ENCODE measurements at places on chromosomes 3 and 15.

DNA sequence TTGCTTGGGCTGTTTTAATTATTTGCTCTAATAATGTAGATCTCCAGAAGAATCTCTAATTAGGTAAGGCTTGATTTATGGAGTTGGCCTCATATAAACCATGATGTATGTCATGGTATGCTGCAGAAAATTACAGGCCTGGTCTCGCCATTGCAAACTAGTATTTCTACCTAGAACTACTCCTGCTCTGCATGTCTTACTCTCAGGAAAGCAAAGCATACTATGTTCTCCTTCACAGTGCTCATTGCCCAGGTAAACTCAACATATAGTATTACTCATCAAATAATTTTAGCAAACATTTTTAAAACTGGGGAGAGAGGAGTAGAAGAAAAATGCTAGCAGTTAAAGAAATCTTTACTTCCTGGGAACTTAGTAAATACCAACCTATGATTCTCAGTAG is 90.7 kb downstream of the FILIP1L start:
- DNase-seq = no peak

GRCh38 chr3:104598848-104599511 is 767.7 kb upstream of the ALCAM start:
- DNase-seq = no peak

GRCh38 chr15:79640206-79640605 is 208.1 kb downstream of the MINAR1 start:
- no peak for DNase-seq

DNA sequence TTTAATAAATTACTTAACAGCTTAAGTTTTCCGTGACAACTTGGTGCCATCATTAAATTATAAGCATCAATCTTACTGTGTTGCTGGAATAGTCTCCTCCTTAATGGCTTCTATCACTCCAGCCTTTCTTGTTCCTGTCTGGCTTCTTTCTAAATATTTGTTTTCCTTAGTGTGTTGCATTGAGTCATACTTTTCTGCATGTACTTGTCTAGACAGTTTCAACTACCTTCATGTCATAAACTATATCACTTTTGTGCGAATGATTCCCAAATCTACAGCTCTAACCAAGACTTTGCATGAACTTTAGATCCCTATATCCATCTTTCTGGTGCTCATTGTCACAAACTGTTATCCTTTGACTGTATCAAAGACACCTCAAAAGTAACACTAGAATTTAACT is 78.4 kb downstream of the AKAP13 start:
- no peak for DNase-seq

- DNase-seq = no peak
These were observed 92.9 kb upstream of the AGBL1 start for GRCh38 chr15:85986741-85987140.

DNA sequence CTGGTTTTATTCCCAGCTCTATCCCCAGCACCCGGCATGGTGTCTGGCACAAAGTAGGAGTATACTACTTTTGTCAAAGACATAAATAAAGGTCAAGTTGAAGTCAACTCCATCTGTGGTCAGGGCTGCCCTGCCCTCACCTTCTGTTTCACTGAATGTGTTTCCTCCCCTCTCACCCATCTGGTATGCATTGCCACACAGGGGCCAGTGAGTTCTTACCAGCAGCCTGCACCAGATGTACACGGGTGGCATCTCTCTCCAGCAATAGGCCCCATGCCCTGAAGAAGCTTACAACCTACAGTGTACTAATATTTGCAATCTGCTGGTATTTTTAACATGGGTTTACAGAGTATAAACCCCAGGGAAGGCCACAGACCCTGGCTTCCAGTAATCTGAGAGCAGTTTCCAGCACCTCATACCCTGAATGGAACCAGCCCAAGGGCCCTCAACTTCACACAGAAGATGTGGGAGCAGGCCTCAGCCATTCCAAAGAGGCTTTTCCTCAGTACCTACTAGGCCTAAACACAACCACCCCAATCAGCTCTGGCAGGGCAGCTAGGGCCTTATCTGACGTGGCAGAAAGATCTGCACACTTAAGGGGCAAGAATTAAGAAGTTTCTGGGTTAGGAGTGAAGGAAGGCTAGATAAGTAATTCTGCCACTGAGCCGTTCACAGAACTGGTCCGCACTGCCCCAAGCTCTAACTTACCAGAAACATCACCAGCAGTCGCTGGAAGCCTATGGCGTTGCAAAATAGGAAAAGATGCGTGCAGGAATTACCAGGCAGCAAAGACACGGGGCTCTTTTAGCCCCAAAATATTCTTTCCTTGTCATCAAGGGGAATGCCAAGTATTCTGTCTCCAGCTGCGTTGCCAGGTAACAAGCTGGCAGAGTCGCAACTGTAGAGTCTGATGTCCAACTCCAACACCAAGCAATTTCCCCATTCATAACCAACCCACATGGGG is 2.1 kb downstream of the IDH2 start:
- peak; percentile 42 for DNase-seq

GRCh38 chr3:193816656-193817311 is 223.8 kb downstream of the OPA1 start:
- DNase-seq = no peak

DNA sequence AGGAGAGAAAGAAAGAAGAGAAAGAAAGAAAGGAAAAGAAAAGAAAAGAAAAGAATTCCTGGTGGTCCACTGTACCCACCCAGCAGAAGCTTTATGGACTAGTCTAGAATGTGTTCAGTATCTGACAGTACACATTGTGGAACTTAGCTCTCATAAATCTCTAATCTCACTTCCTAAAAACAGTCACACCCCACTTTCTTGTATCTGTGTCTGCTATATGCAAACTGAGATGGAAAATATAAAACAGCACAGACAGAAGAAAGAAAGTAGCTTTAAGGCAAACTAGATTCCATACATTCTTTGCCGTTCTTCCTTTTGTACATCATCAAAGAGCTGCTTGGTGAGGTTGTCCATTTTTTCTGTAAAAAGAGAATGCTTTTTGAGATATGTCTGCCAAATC is 41.1 kb upstream of the GNB5 start:
- DNase-seq = no peak

DNA sequence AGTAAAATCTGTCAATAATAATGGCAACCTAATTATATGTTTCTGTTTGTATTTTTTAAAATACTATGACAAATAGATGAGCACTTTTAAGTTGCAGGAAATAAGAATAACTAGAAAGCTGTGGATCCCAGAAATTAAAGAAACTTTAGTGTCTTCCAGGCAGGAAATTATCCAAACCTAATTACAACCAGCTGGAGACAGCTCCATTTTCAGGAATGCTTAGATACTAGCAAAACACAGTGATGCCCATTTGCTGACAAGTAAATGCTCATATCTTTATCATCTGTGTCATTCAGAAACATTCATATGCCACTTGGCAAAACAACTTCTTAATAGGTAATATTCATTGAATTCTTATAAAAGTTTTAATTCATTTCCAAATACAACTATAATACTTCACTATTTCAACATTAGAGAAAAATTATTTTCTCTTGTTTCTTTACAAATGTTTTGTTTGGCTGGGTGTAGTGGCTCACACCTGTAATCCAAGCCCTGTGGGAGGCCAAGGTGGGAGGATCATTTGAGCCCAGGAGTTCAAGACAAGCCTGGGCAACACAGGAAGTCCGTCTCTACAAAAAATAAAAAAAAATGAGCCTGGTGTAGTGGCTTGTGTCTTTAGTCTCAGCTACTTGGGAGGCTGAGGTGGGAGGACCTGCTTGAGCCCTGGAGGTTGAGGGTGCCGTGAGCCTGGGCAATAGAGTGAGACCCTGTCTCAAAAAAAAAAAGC is 169.1 kb upstream of the TSPAN3 start:
- DNase-seq = no peak

- no peak for DNase-seq
These were observed 17.9 kb downstream of the DNAH1 start for GRCh38 chr3:52333869-52334557.

GRCh38 chr3:23824699-23825444 is 19.1 kb downstream of the UBE2E1 start:
- DNase-seq = no peak

DNA sequence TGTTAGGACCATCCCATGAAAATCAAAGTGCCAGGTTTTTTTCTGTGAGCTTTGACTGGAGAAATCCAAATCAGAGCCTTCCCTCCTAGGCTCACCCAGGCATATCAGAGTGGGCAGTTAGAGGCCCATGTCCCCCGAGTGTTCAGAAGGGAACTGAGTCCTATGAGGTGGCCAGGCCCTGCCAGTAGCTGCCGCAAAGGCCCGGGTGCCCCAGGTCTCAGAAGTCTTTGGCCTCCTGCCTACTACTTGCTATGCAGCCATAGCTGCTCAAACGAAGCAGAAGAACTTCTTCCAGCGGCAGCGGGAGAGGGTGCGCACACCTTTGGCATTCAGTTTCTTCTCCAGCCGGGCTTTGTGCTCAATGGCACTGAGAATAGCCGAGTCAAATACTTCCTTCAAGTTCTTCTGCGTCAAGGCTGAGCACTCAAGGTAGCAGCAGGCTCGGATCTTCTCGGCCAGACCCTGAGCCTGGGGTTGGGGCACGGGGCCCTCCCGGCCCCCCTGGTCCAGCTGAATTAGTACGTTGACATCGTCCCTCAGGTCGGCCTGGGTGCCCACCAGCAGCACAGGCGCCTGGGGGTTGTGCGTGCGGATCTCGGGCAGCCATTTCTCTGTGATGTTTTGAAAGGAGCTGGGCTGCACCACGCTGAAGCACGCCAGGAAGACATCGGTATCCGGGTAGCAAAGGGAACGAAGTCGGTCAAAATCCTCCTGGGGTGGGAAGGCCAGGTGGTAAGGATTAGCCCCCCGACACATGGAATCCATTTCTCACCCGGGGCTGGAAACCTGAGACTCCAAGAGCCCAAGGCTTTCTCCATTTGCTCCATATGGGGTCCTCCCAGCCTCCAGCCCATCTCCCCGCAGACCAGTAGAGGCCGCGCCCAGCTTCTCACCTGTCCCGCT is 992 bp downstream of the RHOV start:
- DNase-seq = no peak

DNA sequence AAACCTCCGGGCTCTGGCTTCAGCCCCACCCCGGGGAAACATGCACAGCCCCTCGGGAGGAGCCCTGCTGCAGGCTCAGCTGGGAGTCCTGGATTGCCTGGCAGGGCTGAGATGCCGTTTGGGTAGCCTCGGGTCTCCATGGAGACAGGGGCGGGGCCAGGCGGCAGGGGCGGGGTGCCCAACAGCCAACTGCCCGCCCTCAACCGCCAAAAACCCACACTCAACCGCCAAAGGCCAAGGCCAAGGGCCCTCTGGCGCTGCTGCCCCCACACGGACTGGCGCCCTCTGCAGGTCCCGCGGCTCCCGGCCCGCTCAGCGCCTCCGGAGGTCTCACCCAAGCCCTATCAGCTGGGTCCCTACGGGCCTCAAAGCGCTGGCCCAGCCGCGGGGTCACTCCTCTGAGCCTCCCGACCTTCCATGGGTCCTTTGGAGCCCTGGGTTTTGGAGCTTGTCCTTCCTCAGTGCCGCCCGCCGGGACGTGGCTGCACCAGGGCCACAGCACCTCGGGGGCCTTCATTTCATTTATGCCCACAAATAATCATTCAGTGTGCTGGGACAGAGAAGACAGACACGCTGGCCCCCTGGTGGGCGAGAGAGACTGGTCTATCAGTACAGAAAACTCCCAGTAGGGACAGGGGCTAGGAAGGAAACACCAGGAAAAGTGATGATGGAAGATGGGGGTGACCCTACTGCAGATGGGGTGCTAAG is 33.5 kb upstream of the ACAD9 start:
- peak; percentile 93 for DNase-seq

DNA sequence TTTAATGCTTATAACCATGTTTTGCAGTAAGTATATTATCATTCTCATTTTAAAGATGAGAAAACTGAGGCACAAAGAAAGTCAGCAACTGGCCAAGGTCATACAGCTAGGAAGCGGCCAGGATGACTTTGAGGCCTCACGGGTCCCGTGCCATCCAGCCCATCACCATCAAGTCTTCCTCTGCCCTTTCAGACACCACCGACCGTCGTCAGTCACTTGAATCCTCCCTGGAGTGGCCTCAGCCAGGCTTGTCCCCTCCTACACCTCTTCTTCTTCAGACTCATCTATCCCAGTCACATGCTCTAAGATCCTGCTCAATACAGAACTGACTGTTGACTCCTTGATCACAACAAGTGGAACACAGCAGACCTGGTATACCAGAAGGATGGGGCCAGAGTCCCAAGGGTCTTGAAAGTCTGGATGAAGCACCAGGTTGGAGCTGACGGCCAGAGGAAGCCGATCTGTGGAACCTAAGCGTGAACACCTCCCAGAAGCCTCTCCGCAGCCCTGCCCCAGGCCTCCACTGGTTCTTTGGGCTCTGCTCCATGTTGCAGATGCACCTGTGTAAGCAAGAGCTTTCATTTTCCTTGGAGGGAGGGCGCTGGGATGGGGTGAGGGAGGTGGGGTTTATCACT is 22.1 kb downstream of the ITGA11 start:
- no peak for DNase-seq

GRCh38 chr3:129794311-129795185 is 99.0 kb downstream of the TMCC1 start:
- DNase-seq = no peak

DNA sequence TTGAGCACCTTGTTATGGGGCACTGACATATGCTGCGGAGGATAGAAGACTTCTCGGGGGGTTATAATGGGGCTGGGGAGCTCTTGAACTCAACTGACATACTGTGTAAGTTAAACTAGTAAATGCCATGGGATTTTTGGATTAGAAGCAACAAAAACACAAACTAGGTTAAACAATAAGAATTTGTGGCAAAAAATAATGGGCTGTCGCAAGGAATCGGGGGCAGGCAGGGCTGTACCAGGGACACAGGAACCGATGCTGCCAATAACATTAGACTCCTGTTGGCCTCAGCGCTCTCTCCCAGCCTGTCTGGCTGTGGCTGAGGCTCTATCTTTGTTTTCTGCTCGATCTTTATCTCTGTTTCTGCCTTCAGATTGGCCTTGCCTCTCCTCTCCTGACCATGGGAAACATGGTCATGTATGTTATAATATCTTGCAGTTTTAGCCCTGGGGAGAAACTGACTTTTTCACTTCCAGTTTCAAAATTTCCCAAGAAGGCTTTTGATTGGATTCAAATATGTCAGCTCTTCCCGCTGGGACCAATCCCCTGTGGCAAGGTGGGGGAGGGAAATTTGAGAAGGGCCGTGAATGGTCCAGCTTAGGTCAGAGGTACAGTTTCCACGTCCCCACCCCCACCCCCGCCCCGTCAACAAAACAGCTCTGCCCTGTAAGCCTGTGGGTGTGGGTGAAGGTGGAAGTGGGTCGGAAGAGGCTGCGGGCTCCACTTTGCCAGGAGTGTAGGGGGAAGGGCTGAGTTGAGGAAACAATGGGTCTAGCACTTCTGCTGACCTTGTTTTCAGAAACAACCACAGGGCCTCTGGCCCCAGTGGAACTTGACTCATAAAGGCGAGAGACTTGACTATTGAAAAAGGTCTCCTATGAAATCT is 161.1 kb upstream of the TBL1XR1 start:
- DNase-seq = peak; percentile 88

DNA sequence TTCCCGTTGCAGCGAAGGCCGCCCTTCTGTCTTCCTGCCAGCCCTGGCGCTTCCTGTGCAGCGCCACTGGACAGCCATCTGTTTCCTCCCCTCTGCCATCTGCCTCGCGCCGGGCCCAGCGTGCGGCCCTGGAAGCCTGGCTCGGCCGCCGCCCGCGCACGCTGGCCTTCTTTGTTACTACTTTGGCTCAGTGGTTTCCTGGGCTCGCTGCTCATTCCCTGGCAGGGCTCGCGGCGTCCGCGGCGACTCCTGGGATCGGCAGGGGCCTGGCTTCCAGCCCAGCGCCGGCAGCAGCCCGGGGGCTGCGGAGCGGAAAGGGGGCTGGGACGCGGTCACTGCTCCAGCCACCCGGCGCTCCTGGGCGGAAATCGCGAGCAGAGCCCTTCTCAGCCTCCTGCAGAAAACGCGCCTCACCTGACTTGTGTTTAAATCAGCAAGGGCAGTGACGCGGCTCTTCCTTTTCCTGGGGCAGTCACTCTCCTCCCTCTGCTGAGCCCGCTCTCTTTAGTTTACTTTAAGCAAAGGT is 10.0 kb downstream of the CMTM7 start:
- DNase-seq = peak; percentile 67

GRCh38 chr3:52423173-52423572 is 21.7 kb downstream of the SEMA3G start:
- DNase-seq = no peak
